Motor neuron (in vitro differentiated cells): ENCODE measurements at places on chromosomes 3 and 15. TPM values are rescaled to one million over a fixed set of nuclear protein-coding genes. Genes with fewer than 3 reads are reported as not detected.

DNA sequence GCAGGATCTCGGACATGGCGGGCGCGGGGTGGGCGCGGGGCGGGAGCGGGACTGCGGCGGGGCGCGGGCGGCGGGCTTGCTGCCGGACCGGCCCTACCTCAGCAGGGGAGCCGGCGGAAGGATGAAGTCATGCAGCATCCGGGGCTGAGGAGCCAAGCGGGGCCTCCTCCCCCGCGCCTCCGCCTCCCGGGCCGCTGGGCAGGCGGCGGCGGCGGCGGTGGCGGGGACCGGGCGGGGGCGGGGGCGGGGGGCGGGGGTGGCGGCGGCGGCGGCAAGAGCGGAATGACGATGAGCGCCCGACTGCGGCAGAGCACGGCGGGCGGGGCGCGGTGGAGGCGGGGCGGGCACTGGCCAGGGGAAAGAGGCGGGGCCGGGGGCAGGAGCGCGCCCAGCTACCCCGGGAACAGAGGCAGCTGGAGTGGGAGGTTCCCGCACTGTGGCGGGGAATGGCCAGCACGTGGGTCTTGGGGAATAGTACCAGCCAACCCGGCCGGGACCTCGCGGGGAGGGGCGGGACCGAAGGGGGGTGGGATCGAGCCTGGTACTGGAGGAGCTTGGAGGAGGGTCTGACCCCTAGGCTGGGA, at the start of gene CAMK2N2:
Gene CAMK2N2, minus strand, starts transcription at position 284 of the 584 bp plus-strand sequence. Its CDS starts 268 bp downstream, at position 16.
- ATAC-seq, result peak; percentile 81

- peak; percentile 84 for ATAC-seq
Observed at GRCh38 chr15:98896802-98897732, 110.5 kb downstream of the PGPEP1L start.

- ATAC-seq, result no peak
Observed at GRCh38 chr3:23455084-23455483, 252.0 kb downstream of the UBE2E2 start.

Gene DGKG
- 1.0 TPM in 1 of 2 replicates, not detected in the other for total RNA-seq

Gene SI
- total RNA-seq, result not detected in 2 replicates

DNA sequence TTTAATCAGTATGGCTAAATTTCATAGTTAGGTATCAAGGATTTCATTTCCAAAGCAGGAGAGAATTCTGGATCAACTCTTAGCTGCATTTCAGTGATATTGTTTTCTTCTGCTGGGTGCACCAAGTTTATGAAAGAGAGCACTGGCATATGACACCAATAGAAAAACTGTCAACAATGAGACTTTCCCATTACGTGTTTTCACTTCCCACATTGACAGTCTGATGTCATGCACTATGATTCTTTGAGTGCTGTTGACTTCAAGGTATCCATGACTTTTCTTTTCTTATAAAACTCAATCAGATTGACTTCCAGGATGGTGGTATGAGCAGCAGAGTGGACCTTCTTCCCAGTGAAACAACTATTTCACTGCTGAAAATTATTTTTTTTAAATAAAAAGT, 476.1 kb downstream of the EDEM1 start:
- ATAC-seq, result no peak

Gene PEX5L
- total RNA-seq, result 8.5 and 8.6 TPM in 2 replicates

DNA sequence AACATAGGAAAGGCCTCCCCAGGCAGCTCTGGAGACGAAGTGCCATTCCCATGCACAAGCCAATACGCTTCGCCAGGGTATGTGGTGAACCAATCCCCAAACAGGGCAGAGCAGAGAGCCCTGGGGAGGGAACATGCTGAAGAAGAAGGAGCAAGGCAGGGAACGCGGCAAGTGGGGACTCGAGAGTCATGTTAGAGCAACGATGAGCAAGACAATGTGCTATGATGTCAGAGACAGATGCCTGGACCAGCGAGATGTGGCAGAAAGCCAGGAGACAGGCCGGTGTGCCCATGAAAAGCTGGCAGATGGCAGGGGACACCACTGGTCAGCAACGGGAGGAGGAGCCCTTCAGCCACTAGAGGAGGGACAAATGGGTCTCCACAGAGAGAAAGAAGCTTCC, 39.6 kb downstream of the NIPA2 start:
- no peak for ATAC-seq

- ATAC-seq, result peak; percentile 38
Observed at GRCh38 chr15:62444104-62445022, 279.3 kb upstream of the C2CD4B start.

Gene CHL1
- 64.9 and 80.2 TPM in 2 replicates for total RNA-seq

DNA sequence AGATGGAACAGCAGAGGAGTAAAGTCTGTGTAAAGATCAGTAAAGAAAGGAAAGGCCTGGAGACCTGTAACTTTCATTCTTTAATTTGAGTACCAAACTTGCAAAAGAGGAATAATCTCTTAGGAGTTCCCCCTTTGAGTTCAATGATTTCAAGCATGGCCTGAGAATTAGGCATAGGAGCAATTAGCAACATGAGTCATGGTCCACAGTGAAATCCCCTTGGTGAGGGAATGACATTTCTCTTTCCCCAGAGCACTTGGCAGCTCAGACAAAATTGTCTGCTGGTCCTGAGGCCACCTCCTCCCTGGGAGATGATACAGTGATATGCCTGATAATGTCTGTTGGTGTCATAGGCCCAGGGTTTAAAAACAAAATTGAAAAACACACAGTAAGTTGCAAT, 81.4 kb upstream of the CRBN start:
- ATAC-seq, result no peak

- ATAC-seq, result no peak
Observed at GRCh38 chr3:134236505-134237170, 14.0 kb downstream of the RYK start.

GRCh38 chr3:149475451-149476060, 1.1 kb downstream of the TM4SF4 start:
- ATAC-seq, result no peak

DNA sequence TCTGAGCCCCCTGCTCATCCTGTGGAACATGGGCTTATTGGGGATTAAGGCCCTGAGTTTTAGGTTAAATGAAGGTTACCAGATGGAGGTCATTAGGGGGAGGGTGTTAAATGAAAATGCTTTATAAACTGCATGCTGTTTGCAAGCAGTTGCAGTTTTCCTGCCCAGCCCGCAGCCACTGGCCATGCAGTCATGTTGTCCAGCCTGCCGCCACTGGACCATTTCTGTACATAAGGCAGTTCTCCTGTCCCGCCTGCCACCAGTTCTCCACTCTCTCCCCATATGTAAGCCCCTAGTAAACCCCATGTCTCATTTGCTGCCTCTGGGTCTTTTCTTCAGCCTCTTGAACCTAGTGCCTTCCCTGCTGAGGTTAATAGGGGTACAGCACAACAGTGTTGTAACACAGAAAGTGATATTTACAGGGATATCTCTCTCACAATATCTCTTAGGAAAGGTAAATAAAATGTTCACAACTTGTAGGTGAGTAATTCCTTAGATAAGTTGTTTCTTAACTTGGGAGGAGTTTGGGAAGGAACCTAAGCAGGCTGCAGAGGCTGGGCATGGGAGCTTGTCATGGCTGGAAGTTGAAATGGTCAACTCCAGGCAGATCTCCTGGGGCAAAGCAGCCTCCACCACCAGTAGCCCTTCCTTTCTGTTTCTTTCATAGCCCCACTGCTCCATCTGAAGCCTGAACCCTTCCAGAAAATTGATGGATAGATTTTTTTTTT, 148.2 kb downstream of the CMSS1 start:
- no peak for ATAC-seq

- no peak for ATAC-seq
Observed at GRCh38 chr3:9795207-9795606, 2.3 kb downstream of the ARPC4 start.

DNA sequence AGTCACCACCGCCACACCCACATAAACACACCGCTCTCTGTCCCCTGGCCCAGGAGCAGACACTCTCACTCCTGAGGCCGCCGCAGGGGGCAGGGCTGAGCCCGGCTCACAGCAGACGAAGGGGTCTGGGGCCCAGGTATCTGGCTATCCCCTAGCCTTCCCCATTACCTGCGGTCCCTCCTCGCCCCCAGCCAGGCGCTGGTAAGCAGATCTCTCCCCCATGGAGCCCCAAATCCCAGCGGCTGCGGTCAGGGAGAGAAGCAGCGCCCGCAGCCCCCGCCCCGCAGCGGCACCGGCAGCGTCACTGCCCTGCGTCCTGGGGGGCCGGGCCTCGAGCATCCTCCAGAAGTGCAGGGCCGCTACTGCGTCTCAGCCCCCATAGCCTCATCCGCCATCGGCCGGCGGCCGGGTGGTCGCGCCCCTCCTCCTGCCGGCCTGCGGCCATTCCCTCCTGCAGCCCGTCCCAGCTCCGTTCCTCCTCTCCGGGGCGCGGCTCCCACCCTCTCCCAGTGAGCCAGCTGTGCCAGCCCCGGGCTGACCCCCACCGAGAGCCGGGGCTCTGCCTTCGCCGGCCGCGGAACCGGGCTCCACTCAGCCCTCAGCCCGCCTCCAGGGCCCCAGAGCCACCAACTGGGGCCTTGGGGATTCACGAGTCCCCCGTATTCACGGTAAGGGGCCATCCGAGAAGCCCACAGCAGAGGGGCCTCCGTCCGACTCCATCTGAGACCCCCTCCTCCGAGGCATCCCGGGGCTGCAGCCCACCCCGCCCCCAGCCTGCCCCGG, 13.1 kb downstream of the TNK2 start:
- ATAC-seq, result peak; percentile 32

DNA sequence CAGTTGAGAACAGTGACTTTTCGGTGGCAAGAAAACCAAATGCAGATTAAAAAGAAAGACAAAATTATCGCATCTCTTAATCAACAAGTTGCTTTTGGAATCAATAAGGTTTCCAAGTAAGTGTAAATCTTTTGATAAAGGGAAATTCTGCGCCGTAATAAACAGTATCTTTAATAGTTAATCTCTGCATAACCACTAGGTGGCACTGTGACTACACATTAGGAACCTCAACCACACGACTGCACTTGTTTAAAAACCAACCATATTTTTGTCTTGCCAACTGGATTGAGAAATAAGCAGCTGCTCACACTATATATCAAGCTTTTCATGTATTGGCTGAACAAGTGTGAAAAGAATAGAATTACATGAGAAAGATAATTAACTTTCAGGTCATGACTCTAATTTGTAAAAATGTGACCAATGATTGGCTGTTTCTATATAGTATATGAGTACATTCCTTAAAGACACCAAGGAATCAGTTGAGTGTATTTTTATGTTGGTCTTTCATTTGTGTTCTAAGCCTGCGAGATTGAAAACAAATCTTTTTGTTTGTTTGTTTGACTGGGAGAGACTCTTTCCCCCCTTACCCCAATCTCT, 72.7 kb downstream of the DZIP3 start:
- peak; percentile 75 for ATAC-seq

DNA sequence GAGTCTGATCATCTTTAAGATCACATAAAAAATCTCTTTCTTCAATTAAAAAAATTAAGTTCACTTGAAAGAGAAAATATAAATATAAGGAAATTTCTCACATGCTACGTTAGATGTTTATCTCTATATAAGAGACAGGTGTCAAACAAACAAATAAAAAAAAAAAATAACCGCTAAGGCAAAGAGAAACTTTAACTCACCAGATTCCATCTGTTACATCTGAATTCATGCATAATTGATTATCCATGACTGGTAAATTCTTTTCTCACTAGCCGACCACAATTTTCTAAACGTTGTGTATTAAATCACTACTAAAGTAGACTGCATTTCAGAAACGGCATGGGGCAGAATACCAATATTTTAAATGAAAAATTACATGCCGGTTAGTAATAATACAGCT, 9.6 kb upstream of the SATB1 start:
- no peak for ATAC-seq

Gene CHMP2B
- total RNA-seq, result 24.5 and 26.0 TPM in 2 replicates

- no peak for ATAC-seq
Observed at GRCh38 chr15:81263477-81263876, 60.5 kb downstream of the STARD5 start.

DNA sequence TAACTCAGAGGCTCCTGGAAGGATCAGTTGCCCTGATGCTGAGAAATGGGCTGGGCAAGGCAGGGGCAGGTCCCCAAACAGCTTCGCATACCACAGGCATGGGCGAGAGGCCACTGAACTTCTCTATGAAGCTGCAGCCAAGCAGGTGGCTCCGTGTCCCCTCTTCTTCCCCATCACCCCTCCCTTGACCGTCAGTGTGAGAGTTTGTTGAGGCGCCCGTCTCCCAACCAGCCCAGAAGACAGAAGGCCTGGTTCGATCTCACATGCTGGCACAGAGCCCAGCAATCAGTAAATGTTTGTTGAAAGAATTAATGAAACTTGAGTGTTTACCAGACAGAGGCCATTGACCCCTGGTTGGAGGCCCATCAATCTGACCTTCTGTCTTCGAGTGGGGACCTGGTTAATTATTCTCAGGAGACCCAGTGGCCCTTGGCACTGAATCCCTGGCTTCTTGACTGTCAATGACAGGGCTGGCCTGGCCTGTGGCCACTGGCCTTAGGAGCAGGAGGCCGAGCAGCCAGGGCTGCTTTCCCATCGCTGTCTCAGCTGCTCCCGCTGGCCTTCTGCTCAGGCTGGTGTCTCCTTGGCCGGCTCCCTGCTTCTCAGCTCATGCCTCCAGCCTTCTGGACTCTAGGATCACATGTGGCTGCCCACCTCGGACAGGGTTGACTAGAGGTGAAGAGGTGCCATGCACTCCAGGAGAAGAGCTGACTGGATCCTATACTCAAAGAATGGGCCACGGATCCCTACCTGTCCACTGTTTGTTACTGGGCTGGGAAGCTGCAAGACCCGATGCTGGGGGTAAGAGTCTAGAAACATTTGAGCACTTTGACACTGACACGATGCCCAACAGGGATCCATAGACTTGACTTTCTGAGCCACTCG, 113.4 kb downstream of the ASB7 start:
- ATAC-seq, result no peak

Gene PCLAF
- 70.6 and 101 TPM in 2 replicates for total RNA-seq

DNA sequence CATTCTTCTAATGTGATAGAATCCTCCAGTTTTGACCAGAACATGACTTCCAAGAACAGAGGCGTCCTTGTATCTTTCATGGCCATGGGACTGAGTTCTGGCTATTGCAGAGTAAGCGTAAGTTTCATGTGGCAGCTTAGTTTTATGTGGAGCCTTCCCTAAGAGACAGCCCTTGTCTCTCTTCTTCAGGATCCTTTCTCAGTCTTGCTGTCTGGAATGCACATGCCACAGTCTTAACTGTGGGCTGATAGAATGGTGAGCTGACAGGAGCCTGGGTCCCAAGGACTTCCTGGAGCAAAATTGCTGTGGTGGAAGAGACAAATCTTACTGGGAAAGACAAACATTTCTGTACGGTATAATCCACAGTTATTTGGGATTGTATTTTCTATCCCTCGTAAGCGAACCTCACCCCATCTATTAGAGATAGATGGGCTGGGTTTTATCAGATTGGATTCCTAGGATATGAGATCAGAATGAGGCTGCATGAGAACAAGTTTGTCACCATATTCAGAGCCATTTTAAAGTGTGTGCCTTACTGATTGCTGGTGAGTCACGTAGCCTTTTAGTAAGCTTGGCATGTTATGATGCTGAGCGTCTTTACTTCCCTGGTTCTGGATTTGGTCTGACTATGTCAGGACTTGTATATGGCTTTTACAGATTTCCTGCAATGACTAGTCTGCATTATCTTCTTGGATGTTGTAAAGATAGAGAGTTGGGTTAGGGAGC, 32.8 kb downstream of the CDIN1 start:
- ATAC-seq, result peak; percentile 21

- ATAC-seq, result no peak
Observed at GRCh38 chr3:45776611-45777010, 19.7 kb downstream of the SLC6A20 start.

Gene SHC4
- total RNA-seq, result 1.0 TPM in 1 of 2 replicates, not detected in the other

Gene MASP1
- 0.49 and 0.66 TPM in 2 replicates for total RNA-seq
